ENCODE measurements at places on chromosomes 3 and 15. TPM values are rescaled to one million over a fixed set of nuclear protein-coding genes. Genes with fewer than 3 reads are reported as not detected.

The CCDC39 gene
- not detected for total RNA-seq

The PDHB gene
- total RNA-seq: 67.6 TPM

The TM4SF4 gene
- not detected for total RNA-seq

The PSTPIP1 gene
- total RNA-seq: 12.4 TPM

The C3orf85 gene
- not detected for total RNA-seq

The FSIP1 gene
- 1.5 TPM for total RNA-seq

The GHRL gene
- 0.64 TPM for total RNA-seq

All from glutamatergic neuron (in vitro differentiated cells).